ENCODE measurements at places on chromosomes 3 and 15. TPM values are rescaled to one million over a fixed set of nuclear protein-coding genes. Genes with fewer than 3 reads are reported as not detected.

MYL3 gene
- not detected for total RNA-seq

ADAMTS7 gene
- 9.8 TPM for total RNA-seq

PLD1 gene
- 15.2 TPM for total RNA-seq

HDC gene
- 0.08 TPM for total RNA-seq

OR5K2 gene
- total RNA-seq = not detected

ARPIN gene
- 14.3 TPM for total RNA-seq

SERINC4 gene
- not detected for total RNA-seq

C3orf18 gene
- total RNA-seq = 2.1 TPM

NAA50 gene
- total RNA-seq = 161 TPM

GHRL gene
- total RNA-seq = not detected
